Colonic mucosa (tissue), 4 donors: ENCODE measurements at places on chromosomes 3 and 15. TPM values are rescaled to one million over a fixed set of nuclear protein-coding genes. Genes with fewer than 3 reads are reported as not detected.
A peak's percentile ranks its signal among the peaks of the same experiment; 100 is the strongest.

TRIM59 gene
- total RNA-seq: 16.6 TPM

DNA sequence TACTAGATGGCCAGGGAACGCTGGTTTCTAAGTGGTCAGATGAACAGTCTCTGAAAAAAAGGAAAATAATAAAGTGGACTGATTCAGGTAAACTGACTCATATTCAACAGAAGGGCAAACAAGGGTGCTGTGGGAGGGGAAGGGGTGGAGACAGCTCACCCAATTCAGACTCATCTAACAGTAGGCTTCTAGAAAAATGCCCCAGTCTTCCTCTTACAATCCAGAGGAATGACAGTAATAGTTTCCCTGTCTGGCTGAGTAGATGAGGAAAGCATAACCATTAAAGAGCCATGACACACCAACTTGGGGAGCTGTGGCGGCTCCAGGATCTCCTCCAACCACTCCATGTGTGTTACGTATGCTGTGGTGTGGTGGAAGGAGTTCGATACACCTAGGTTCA is 231.4 kb upstream of the UMPS start:
- no peak for DNase-seq

GRCh38 chr15:59691194-59691805 is 2.2 kb upstream of the BNIP2 start:
- peak; percentile 55 for DNase-seq

DNA sequence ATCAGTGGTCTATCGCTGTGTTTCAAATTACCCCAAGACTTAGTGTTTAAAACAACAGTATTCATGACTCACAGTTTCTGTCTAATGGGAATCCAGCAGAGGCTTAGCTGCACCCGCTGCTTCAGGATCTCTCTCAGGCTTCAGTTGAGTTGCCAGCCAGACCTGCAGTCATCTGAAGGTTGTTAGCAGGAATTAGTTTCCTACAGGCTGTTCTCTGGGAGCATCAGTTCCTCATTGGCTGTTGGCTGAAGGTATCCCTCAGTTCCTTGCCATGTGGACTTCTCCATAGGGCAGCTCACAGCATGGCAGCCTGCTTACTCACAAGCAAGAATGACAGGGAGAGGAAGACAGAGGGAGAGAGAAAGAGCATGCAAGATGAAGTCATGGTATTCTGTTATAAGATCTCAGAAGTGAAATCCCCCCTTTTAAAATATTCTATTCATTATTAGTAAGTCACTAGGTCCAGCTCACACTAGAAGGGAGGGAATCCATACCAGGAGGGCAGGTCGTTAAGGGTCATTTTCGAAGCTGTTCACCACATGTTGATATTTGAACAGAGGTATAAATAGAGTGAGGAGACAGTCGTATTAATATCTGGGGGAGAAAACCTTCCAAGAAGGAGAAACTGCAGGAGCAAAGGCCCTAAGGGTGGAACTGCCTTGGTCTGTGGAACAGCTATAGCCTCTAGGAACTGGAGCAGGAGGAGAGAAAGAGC is 473.9 kb upstream of the PPP2R3A start:
- no peak for DNase-seq

DNA sequence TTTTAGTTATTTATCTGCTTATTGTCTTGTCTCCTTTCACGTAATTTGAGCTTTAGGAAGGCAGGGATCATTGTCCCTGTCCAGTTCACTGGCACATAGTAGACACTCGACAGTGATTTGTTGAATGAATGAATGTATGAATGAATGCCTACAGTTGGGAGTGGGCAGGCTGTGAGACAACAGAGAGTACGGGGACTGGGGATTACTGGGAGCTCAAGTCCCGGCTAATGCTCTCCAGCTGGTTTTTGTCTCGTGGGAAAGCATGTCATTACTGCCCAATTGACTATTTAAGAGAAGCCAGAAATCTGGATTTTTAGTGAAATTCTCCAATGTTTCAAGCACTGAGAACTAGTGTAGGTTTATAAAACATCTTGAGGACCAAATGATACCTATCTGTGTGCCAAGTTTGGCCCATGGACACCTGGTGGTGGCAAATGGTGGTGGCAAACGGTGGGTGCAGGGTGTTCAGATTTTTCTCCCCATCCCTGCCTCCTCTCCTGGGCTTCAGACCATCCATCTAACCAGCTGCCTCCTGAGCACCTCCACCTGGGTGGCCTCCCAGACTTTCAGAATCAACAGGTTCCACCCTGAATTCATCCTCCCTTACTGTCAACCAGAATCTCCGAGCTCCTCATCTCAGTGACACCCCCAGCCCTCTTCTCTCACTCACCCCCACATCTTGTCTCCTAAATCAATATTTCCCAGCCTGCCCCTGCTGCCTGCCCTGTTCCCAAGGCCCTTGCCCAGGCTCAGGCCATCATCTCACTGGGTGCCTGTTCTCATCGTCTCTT is 36.2 kb upstream of the TRH start:
- DNase-seq: no peak

SMCO1 gene
- total RNA-seq: not detected

DNA sequence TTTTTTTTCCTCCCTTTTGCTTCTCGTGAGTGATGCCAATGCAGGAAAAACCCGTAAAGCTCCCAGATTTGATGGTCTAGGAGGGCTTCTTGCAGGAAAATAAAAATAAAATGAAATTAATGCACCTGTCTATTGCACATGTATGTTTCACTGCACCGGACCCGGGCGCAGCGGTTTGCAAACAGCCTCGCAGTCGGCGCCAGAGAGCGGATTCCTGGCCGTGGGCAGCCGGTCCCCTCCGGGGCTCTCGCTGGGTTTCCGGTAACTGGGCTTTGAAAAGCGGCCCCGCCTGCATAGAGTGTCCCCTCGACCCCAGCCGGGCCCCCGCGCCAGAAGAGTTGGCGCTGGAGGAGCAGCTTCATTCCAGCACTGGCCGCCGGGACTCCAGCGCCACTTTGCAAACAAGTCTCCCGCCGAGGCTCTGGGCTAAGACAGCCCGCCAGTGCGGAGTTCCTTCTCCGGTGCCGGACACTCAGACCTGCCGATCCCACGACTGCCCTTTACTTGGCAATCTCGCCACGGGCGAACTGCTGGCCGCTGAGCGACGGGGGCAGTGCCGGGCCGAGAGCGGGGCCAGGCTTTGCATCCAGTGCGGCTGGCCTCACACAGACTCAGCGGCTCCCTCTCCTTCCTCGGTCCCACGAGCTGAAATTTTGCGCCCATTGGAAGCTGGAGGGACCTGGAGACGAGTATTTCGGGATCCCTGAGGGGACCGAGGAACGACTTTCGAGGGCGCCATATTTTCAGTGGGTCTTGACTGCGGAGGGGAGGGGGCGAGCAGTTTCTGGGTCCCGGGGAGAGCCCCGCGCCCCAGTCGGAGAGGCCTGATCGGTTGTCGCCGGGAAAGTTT is 225.9 kb upstream of the C2CD4B start:
- DNase-seq: peak; percentile 71

- DNase-seq: no peak
These were observed 1.5 kb upstream of the HEG1 start for GRCh38 chr3:125057186-125057850.

TLR9 gene
- 0.27 TPM for total RNA-seq

GRCh38 chr3:33758281-33758680 is 40.1 kb upstream of the PDCD6IP start:
- no peak for DNase-seq

- DNase-seq: no peak
These were observed 852 bp downstream of the STAB1 start for GRCh38 chr3:52495777-52496602.
